Cardiac septum (tissue), 1 donor: ENCODE measurements at places on chromosomes 16 and 17.

- DNase-seq: no peak
These were observed 151.3 kb downstream of the RPTOR start for GRCh38 chr17:80695979-80696378.

- no peak for DNase-seq
These were observed 1.3 kb upstream of the ZNF821 start for GRCh38 chr16:71885261-71885650.

DNA sequence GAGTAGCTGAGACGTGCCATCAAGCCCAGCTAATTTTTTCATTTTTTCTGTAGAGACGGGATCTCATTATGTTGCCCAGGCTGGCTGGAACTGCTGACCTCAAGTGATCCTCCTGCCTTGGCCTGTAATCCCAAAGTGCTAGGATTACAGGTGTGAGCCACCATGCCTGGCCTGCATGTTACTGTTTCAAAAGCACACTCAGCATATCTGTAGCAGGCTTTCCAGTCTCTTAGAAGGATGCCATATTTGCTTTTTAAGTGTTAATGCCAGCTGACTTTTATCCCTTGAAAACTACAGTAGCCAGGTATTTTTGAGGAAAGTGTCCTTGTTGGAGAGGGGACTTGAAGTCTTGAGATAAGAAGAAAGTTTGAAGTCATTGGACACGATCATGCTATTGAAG lies 15.3 kb upstream of the SPAG9 start:
- DNase-seq: no peak

- no peak for DNase-seq
These were observed 18.7 kb upstream of the KRT24 start for GRCh38 chr17:40722241-40722640.

DNA sequence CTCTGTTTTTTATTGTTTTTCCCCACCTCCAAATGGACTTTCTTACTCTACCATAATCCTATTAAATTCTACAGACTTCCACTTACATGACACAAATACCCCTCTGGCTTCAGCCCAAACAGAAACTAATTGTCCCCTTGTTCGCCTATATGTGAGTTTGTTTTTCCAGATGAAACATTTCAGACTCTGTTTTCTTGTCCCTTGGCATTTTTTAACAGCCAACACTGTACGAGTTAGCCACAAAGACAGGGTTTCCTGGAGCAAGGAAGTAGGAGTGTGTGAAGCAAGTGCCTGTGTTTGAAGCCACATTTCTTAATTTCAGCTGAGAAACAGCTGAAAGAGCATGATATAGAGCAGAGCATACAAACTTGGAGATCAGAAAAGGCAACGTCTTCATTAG lies 382.2 kb upstream of the CDH5 start:
- DNase-seq: no peak

DNA sequence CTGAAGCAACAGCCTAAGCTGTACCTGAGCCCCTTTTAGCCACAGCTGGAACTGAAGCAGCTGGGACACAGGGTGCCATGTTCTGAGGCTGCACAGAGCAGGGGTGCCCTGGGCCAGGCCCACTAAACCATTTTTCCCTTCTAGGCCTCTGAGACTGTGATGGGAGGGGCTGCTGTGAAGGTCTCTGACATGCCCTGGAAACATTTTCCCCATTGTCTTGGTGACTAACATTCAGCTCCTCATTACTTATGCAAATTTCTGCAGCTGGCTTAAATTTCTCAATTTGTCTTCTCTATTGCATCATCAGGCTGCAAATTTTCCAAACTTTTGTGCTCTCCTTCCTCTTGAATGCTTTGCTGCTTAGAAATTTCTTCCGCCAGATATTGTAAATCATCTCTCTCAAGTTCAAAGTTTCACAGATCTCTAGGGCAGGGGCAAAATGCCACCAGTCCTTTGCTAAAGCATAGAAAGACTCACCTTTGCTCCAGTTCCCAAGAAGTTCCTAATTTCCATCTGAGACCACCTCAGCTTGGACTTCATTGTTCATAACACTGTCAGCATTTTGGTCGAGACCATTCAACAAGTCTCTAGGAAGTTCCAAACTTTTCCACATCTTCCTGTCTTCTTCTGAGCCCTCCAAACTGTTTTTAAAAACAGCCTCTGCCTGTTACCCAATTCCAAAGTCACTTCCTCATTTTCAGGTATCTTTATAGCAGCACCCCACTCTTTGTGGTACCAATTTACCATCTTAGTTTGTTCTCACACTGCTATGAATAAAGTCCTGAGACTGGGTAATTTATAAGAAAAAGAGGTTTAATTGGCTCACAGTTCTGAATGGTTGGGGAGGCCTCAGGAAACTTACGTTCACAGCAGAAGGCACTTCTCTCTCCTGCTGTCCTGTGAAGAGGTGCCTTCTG lies 49.8 kb downstream of the TMEM100 start:
- DNase-seq: no peak

DNA sequence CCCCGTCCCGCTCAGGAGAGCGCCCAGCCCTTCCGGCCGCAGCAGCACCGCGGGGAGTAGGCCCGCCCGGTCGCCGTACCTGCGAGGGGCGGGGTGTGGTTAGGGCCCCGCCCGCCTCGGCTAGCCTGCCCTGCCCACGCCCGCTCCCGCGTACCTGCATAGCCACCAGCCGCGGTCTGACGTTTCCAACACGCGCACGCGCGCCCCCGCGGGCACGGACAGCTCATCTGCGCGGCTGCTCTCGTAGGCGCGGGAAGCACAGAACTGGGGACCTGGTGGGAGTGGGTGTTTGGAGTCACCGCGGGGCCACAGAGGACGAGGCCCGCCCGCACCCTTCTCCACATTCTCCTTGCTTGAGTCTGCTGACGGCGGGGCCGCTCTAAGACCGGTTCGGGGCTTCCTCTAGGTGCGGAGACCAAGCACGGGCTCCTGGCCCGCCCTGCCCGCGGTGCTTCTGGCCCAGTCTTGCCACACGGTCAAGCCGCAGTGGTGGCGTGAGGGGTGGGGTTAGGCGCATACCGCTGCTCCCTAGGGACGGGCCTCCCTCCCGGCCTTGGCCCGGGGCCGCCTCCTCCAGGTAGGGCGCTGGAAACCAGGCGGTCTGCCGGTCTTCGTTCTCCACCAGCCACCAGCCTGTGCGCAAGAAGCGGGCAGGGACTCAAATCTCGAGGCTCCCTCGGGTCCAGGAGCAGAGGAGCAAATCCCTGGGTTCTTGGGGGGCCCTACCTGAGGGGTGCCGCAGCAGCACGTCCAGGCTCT lies 1.8 kb downstream of the NOXO1 start:
- no peak for DNase-seq

DNA sequence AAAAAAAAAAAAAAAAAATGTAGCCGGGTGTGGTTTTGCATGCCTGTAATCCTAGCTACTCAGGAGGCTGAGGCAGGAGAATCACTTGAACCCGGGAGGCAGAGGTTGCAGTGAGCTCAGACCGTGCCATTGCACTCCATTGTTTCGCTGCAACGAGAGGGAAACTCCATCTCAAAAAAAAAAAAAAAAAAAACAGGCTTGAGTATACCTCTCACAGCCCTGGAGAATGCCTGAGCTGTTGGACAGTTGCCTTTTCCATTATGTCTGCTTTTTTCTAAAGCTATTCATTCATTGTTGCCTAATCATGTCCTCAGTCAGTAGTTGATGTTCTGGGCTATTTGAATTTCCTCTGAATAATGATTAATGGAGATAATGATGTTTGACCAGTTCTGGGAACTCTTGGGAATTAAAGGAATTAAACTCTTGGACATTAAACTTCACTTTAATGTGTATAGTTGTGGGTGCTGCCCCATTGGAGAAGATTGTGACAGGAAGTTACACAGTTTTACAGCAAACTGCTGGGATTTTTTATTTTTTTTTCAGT lies 11.8 kb downstream of the HMOX2 start:
- DNase-seq: no peak

DNA sequence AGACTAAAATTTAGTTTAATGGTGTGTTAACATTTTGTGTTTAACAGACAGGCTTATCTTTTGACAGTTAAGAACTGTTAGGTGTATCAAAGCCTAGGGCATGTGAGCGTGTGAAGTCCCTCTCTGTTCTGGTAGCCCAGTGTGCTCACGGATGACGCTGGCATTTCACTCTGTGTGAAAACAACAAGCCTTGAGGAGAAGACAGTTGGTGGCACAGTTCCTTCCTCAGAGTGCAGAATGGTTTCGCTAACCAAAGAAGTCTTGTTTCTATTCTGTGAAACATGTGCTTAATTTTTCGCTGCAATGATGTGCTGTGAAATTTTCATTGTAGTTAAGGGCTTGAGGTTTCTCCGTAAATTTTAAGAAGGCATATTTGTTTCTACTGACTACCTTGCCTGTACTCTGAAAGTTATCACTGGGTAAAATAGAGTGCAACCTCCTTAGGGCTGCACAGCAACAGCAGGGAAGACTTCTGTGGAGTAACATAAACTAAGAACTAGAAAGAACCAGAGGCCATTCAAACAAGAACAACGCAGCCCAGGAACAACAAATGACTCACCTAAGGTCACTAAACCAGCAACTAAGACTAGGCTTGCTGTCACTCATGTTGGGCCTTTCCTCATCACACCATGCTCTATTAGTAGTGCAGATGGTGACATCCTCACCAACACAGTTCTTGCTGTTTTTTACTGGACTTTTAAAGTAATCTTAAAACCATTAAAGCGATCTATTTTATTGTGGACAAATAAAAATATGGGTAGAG lies 33.4 kb downstream of the BRD7 start:
- no peak for DNase-seq

- DNase-seq: no peak
These were observed 97.6 kb upstream of the FAM20A start for GRCh38 chr17:68698746-68699145.

DNA sequence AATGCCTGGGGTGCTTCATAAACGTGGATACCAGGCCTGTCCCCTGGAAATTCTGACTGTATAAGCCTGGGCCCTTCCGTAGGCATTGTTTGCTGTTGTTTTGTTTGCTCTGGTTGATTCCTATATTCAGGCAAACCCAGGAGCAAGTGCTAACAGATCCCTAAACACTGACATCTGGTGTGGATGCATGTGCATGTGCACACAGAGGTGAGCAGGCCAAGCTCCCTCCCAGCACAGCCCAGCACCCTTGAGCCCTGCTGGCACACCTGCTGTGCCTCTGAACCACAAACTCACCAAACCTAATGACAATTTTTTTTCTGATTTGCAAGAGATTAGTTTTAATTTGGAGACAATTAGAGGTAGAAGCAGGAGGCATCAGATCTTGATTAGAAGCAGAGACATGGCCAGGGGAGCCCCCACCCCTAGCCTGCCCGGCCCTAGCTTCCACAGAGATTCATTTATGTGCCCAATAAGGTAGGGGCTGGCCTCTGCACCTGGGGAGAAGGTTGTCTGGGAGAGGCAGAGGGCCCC lies 40.4 kb downstream of the TMEM132E start:
- DNase-seq: no peak

DNA sequence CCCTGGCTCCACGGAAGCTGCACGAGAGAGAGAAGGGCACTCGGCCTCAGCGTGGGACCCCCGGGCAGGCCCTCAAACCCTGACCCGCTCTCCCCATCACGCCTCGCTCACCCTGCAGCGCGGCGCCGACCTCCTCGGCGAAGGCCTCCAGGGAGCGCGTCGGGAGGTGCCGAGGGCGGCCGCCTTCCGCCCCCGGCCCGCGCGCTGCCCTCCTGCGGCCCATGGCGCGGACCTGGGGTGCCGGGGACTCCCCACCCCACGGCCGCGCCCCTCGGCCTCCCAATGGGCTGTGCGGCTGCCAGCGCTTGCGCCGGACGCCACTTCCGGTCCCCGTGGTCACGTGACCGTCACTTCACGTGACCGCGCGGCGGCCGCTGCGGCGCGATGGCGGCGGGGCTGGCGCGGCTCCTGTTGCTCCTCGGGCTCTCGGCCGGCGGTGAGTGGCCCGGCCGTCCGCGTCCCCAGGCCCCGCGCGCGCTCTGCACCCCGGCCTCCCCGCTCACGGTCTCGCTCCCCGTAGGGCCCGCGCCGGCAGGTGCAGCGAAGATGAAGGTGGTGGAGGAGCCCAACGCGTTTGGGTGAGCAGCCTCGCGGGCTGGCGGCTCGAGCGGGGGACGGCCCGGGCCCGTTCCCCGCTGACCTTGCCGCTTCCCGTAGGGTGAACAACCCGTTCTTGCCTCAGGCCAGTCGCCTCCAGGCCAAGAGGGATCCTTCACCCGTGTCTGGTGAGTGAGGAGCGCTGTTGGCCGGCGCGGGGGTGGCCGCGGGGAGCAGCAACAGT lies at the start of the genes GNPTG and TSR3:
Gene GNPTG, plus strand, starts transcription at position 350 of the 781 bp plus-strand sequence. Its CDS starts 35 bp downstream, at position 385.
Gene TSR3, minus strand, starts transcription at position 297 of the 781 bp plus-strand sequence. Its CDS starts 74 bp downstream, at position 223.
- peak; percentile 94 for DNase-seq

DNA sequence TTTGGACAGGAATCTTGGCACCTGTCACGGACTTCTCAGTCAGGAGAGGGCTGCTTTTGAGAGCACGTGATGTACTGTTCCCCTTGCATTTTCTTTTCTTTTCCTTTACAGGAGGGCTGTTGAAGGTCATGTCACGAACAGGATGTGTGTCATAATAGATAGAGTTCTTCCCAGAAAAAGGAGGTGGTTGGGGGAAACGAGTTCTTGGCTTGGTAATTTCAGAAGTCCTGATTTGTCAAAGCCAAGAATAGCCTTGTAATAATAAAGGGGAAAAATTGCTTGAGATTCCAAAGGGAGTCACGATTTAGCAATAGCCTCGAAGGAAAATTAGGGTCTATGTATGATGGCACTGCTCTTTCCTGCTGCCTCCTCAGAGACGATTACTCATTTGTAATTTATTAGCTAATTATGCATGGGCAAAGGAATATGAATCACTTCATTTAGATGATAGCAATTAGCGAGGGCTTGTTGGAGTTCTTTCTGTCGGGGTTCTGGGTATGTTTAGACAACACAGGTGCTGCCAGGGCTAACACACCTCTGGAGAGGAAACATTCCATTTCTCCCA lies 277.7 kb upstream of the N4BP1 start:
- peak; percentile 35 for DNase-seq

DNA sequence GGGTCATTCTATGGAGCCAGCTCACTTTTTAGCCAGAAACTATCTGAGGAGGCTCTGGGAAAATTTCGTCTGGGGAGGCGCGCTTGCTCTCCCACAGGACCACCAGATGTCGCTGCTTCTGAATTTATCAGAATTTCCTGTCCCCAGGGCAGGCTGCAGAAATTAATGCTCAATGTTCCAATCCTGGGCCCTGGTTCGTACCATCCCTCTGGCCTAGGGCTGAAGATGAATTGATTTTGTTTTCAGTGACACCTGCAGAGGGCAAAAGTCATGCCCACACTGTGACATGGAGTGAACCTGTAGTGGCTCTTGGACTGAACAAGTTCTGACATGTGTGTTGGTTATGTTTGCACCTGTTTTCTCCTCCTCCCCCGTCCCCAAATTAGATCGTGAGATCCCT lies 482.6 kb downstream of the NPIPA7 start:
- no peak for DNase-seq

DNA sequence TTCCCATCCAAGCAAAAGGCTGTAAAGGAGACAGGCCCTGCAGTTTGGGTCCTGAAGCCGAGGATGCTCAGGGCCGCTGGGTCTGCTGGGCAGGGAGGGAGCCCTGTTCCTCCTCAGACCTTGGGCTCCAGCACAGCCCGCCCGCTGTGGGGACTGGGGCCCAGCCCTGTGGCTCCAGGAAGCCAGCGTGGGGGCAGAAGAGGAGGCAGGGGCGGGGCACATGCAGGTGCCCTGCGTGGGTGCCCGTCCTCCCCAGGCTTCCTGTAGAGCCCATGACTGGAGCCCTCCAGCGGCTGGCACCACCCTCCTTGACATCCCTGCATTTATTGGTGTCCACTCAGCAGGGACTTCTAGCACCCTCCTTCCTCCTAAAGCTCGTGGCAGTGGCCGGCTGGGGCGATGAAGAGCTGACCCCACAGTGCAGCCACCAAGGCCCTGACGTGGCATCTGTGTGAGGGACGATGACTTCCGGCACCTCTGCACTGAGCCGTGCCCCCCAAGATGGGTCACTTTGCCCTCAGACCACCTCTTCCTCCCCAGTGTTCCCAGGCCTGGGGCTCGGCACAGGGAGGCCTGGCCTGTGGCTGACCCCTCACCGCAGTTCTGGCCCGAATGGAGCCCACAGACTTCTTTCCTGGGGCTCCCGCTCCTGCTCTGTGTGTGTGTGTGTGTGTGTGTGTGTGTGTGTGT lies 9.9 kb downstream of the PRSS27 start:
- no peak for DNase-seq
